Putamen (tissue), 1 donor: ENCODE measurements at places on chromosomes 2 and 18.

DNA sequence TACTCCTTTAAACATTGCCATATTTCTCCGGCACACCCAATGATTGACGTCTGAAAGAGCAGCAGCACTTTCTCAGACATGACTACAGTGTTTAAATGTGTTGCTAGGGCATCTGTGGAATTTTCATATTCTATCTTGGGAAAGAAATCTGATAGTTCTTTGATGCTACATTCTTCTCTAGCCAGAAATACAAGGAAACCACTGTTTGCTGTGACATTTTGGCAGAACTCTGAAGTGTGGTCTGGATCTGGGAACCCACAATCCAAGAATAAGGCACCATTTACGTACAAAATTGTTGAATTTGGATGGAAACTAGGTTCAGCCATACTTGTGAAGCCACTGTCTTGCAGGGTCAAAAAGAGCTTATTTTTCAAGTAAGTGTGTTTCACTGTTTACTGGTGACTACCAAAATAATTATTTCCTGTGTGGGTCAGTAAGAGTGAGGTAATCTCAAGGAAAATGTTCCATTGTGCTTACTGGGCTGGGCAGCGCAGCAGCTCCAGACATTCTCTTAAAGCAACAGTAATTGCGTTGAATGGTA, 21.3 kb upstream of the CD28 start:
- no peak for DNase-seq

GRCh38 chr18:56576826-56577573, 61.4 kb downstream of the TXNL1 start:
- DNase-seq, result no peak

GRCh38 chr2:69796174-69796573, 33.3 kb upstream of the GMCL1 start:
- DNase-seq, result no peak

- DNase-seq, result no peak
Observed at GRCh38 chr2:181183878-181184542, 203.6 kb downstream of the UBE2E3 start.

- DNase-seq, result no peak
Observed at GRCh38 chr18:38807915-38808314, 1242.3 kb upstream of the CELF4 start.

- no peak for DNase-seq
Observed at GRCh38 chr18:65049586-65049985, 701.2 kb upstream of the CDH7 start.

DNA sequence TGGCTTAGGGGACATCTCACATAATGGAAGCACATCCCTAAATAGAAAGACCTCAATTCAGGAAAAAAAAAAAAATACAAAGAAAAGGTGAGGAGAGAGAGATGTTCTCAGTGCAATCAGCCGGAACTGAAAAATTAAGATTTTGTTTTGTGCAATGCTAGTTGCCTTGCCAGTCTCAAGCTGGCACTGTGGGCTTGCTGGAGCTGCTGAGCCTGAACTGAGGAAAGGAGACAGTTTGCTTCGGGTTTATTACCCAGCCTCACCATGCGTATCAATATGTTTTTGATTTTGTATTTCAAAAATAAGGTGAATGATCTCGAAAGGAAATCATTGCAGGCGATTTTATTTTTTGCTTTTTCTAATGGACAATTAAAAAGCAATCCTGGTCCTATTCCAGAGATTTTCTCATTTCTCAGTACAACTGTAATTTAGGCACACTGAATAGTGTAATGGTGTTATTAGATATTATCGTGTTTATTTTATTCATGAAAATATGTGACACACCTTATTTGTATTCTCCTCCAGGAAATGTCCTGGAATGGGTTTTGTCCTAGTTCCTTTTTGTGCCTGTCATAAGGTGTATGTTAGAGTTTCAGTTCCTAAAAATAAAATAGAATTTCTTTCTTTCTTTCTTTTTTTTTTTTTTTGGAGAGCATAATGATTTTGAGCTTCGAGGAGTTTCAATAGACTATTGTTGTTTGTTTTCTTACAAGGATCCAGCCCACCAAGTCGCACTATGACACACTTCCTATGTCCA, 72.8 kb upstream of the ZEB2 start:
- DNase-seq, result no peak

GRCh38 chr2:120206022-120206581, 17.1 kb downstream of the TMEM185B start:
- no peak for DNase-seq

DNA sequence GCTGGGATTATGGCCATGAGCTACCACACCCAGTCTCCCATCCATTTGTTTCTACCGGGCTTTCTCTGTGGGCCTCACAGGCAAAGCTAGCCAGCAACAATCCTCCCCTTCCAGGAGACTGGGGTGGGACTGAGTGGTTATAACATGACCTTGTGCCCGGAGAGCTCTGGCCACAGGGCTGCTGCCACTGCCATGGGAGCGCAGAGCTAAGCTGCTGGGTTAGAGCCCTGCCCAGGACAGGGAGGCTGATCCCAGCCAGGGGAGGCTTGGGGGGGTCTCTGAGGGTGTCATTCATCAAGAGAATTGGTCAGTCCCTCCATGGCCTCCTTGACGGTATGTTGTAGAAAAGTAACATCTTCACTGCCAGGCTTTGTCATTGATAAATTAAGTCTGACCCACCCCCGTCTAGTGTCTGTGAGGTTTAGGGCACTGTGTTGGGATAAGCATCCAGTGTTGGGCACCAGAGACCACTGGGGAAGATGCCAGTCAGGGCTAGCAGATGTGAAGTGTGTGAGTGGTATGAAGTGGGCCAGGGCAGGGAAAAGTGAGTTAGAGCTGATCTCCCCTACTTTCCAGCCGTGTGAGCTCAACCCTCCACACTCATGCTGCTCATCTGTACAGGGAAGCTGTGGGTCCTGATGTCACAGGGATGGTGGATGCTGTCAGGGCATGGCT, 368.4 kb upstream of the HS6ST1 start:
- DNase-seq, result no peak

DNA sequence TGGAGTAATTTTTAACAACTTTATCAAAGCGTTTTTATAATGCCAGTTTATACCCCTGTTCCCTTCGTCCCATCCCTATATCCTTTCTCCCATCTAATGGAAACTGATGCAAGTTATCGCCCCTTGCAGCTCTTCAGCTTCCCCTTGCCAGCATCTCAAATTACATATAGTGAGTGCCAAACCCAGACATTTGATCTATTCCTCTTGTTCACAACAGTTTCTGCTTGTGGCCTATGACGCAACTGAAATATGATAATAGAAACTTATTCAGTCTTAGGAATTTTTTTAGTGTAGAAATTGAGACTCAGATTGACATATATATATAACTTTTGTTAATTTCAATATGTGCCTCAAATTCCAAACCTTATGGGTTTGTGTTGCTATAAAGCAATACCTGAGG, 562.2 kb upstream of the VWC2L start:
- no peak for DNase-seq

DNA sequence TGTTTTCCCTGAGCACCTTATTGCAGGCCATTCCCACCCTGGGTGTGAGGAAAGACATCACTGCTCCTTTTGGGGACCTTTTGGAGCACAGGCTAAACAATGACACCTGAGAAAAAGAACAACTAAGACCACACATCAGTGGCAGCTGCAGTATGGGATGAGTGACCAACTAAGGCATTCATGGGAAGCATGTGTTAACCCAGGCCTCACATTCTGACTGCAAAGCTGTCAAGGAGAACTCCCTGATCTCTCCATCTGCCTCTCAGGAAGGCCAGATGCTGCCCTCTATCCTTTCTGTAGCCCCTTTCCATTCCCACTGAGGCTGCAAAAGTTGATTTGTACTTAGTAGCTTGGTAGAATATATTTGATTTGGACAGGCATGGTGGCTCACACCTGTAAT, 277.7 kb upstream of the FBXO11 start:
- DNase-seq, result no peak

GRCh38 chr2:222424276-222424728, at the start of gene SGPP2:
SGPP2 (plus strand) TSS chr2:222424543; CDS start chr2:222424603, 60 bp downstream.
- DNase-seq, result peak; percentile 39

DNA sequence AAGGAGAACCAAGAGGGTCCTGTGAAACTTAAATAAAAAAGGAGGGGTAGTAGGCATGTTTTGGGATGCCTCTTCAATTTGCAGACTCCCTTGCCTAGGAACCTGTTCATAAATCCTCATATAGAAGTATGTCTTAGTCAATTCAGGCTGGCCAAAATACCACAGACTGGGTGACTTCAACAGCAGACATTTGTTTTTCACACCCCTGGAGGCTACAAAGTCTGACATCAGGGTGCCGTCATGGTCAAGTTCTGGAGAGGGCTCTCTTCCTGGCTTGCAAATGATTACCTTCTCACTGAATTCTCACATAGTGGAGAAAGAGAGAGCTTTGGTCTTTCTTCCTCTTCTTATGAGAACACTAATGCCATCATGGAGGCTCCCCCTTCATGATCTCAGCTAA, 4.1 kb upstream of the TCF4 start:
- DNase-seq, result no peak

DNA sequence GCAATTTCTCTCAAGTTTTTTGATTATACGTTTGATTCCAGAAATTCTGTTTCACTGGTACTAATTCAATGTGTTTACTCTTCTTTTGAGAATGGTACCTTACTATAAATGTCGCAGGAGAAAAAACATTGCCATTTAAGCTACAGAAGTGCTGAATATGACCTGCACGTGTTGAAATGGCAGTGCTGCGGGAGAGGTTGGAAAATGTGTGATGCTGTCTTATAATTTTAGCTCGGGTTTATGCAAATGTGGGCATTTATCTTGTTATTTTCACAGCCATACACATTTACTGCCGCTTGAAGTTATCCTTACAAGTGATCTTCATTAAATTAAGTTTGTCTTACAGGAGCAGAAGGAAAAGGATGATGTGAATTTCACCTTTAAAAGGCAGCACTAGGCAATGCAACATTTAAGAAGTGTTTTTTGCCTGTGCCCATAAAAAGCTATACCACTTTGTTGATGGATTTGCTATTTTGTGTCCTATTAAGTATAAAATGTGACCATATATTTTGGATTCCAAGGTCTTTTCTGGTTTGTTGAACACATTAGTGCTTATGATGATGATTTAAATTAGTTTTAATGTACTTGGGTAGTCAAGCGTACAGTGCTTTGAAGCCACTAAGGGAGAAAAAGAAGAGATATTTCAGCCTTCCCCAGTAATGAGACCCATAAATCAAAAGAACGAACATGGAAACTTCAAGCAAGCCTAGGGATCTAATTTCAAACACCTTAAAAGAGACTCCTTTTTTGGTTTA, 112.1 kb downstream of the LTBP1 start:
- no peak for DNase-seq

- DNase-seq, result peak; percentile 44
Observed at GRCh38 chr2:101473911-101474701, 806 bp downstream of the RFX8 start.

- DNase-seq, result no peak
Observed at GRCh38 chr2:1510176-1510575, 96.9 kb downstream of the TPO start.

DNA sequence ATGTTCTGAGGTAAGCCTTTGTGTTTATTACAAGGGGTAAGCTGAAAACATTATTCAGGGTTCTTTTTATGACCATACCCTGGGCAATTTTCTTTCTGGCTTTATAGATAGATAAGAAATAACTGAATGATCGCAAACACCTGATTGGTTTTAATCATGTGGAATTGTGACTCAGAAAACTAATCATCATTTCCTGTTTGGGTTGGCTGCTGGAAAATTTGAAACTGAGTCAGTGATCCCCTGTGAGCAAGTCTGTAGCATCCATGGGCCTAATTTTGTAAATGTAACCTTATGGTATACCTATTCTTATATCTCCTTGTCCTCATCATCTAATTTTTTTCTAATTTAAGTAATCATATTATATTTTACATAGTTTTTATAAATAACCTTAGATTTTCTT, 34.3 kb downstream of the CCDC68 start:
- DNase-seq, result no peak

DNA sequence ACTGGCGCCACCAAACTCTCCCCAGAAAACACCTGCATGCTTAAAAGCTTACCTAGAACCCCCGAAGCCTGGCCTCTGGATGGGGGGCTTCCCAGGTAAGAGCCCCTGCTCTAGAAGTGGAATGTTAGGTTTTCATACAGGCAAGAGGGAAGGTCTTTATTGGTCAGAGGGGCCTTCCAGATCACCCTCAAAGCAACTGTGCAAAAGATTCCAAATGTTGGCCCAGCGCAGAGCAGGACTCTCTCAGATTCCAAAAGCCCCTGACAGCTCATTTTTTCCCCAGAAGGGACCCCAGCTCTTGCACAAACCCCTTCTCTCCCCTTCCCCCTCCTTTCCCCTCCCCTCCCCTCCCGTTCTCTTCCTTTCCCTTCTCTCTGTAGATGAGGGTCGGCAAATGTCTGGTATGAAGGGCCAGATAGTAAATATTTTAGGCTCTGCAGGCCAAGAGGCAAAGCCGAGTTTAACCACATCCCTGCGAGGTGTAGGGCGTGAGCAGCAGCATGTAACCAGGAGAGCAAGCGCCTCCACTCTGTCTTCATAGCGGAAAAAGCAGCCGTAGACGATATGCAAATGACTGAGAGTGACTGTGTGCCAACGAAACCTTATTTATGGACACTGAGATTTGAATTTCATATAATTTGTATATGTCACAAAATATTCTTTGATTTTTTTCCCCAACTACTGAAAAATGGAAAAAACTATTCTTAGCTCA, 116.9 kb downstream of the SMAD7 start:
- no peak for DNase-seq

DNA sequence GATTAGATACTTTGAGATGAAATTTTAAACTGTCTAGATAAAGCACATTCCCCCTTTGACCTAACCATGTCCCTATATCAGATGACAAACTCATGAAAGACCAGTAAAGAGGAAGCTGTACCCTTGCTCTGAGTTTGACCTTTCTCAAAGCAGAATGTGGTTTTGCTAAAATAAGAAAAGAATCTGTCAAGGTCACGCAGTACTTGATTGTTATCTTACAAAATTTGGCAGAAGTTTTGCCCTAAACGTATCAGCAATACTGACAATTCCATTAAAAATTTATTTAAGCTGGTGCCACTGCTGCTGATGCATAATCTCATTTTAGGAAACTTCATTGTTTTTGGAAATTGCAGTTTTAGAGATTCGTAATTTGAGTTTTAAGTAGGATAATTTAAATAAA, 31.2 kb upstream of the GALM start:
- DNase-seq, result no peak

GRCh38 chr2:235601960-235602704, 108.3 kb downstream of the AGAP1 start:
- DNase-seq, result no peak

- DNase-seq, result no peak
Observed at GRCh38 chr2:105744909-105745853, at the start of gene NCK2. NCK2 (plus strand) TSS chr2:105744912; CDS start chr2:105855064, 110,152 bp downstream.

GRCh38 chr2:189506514-189506976, 65.3 kb downstream of the WDR75 start:
- DNase-seq, result no peak

- DNase-seq, result peak; percentile 15
Observed at GRCh38 chr18:44325903-44326635, 354.6 kb upstream of the SETBP1 start.

- no peak for DNase-seq
Observed at GRCh38 chr2:139045524-139045923, 265.3 kb upstream of the NXPH2 start.

DNA sequence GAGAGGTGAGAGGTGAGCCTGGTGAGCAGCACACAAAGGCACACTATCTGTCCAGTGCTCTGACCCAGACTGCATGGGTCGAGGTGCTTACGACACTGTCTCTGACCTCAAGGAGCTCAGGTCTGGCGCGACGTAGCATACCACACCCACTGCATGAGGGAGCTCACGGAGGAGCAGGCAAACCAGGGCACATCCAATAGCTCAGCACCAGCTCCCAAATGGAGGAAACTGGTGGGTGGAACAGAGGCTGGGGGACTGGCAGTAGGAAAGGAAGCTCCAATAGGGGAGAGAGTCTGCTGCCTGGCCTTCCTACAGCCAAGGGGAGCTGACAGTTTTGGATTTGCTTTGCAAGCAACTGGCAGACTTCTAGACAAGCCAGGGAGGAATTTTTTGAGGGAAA, 36.3 kb downstream of the CELF4 start:
- peak; percentile 44 for DNase-seq
